ENCODE measurements at places on chromosomes 2 and 18. TPM values are rescaled to one million over a fixed set of nuclear protein-coding genes. Genes with fewer than 3 reads are reported as not detected.

- no peak for DNase-seq
These were observed 112.8 kb upstream of the GLS start for GRCh38 chr2:190767821-190768220.

GRCh38 chr2:167945660-167946368 is 301.6 kb downstream of the STK39 start:
- DNase-seq: no peak

GRCh38 chr18:62610701-62611411 is 88.0 kb downstream of the ZCCHC2 start:
- no peak for DNase-seq

ASB18 gene
- total RNA-seq: not detected

MAL gene
- 174 TPM for total RNA-seq

CYRIA gene
- 1.4 TPM for total RNA-seq
